ENCODE measurements at places on chromosomes 1 and 21.
A peak's percentile ranks its signal among the peaks of the same experiment; 100 is the strongest.

DNA sequence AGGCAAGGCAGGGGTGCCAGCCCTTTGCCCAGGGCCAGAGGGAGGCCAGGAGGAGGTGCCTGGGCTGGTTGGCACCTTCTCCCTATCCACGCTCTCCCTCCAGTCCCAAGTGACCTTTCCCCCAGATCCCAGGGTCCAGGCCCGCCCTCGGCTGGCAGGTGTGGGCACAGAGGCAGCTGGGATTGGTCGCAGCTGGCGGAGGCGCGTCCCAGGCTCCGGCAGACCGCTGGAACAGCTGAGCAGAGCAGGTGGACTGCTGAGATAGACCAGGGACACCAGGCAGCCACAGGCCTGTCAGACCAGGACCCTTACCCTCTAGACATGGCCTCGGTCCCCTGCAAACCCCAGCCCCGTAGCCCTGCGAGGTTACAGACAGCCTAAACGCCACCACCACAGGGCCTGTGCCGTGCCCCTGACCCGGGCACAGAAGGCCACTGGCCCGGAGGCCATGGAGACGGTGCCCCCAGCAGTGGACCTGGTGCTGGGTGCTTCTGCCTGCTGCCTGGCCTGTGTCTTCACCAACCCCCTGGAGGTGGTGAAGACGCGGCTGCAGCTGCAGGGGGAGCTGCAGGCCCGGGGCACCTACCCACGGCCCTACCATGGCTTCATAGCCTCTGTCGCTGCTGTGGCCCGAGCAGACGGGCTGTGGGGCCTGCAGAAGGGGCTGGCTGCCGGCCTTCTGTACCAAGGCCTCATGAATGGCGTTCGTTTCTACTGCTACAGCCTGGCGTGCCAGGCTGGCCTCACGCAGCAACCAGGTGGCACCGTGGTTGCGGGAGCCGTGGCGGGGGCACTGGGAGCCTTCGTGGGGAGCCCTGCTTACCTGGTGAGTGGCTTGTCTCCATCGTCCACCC, at the start of gene SLC25A34:
TSS of gene SLC25A34 (plus strand) at position 221 of the 854 bp plus-strand sequence. CDS start at position 449, 228 bp downstream.
- DNase-seq, result peak; percentile 97

GRCh38 chr1:11256299-11256698, 6.1 kb downstream of the MTOR start:
- DNase-seq, result no peak

DNA sequence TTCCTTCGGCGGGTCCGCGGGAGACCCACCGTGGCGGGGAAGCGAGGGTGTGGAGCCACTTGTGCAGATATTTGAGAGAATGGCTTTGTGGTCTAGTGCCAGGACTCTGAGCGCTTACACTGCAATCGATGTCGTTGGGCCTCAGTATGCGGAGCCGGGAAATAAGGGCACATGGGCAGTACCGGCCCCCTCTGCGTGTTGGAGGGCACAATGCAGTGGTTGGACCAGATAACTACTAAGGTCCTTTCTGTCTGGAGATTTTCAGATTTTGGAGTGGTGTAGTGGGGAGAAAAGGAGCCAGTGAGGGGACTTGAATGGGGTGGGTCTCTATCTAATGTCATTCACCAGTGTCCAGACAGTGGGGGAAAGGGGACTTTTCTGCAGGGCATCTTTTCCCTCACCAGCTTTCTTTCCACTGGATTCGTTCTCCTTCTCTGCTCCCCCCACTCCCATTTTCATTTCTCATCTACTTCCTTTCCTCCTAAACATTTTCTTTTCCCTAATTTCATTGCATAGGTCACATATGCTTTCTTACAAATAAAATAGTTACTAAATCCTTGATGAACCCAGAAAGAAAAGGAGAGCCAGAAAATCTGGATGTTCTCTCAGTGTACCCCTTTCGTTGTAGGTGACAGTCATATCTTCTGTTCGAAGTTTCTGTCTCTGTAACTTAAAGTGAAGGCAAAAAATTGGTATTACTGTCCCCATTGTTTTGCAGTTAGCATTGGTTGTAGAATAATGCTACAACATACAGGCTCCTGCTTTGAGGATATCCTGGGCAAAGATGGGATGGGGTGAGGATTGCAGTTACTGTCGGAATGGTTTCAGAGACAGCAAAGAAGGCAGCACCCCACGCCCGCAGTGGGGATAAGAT, 1.4 kb downstream of the ATF3 start:
- DNase-seq, result no peak

DNA sequence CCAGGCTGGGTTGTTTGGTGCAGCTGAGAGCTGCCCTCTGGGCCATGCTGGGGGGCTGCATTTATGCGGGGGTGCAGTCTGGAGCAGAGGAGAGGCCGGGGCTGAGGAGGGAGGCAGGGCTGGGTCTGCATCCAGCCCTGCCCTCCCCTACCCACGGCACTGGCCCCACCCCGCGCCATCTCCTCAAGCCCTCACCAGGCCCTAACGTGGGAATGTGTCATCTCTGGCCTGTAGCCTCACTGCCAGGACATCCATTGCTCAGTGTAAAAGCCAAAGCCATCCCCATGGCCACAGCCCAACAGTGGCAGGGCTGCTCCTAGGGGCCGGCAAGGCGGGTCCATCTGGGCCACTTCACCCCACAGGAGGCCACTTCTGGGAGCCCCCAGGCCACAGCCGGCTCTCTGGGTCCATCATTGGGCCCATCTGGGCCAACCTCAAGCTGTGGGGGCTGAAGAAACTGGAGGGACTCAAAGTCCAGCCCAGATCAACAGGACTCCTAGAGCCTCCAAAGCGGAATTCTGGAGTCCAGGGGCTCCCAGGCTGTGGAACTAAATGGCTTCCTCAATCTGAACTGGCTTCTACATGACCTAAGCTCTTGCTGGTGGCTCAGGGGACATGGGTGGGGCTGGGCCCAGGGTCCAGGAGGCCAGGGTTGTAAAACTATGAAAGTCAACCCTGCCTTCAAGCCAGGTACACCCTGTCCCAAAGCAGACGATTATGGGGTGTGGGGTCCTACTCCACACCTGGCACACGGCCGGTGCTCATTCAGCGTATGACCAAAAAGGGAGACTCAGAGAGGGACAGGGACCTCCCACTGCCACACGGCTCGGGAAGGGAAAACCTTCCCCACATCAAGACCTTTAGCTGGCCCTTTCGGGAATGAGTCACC, 32.6 kb downstream of the RUNX3 start:
- DNase-seq, result no peak

GRCh38 chr1:53693773-53694717, 44.9 kb downstream of the GLIS1 start:
- no peak for DNase-seq

DNA sequence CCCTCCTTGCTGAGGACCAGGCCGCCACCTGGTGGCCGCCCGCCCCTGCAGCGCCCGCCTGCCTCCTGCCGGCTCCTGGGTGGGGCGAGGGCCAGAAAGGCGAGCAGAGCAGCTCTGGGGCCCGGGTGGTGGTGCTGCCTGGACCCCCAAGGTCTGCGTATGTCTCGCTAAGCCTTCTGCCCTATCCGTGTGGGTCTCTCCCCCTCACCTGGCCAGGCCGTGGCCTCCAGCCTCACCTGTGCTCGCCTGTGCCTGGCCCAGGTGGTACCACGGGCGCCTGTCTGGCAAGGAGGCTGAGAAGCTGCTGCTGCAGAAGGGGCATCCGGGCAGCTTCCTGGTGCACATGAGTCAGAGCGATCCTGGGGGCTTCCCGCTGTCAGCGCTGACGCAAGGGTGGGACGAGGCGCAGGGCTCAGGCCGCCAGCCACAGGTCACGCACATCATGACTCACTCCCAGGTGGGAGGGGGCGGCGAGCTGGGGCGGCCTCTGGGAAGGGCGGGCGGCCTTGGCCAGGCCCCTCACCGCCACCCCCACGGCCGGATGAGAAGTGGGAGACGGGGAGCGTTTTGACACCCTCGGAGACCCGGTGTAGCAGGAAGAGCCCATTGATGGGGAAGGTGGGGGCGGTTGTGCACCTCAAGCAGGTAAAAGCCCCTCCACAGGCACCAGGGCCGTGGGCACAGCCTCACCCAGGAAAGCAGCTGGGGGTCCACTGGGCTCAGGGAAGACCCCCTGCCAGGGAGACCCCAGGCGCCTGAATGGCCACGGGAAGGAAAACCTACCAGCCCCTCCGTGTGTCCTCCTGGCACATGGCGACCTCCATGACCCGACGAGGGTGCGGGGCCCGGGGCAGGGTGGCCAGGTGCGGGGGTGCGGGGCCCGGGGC, 9.9 kb downstream of the RNF223 start:
- peak; percentile 61 for DNase-seq

- no peak for DNase-seq
Measured at GRCh38 chr1:99003581-99004253, 944 bp downstream of the PLPPR5 start.

DNA sequence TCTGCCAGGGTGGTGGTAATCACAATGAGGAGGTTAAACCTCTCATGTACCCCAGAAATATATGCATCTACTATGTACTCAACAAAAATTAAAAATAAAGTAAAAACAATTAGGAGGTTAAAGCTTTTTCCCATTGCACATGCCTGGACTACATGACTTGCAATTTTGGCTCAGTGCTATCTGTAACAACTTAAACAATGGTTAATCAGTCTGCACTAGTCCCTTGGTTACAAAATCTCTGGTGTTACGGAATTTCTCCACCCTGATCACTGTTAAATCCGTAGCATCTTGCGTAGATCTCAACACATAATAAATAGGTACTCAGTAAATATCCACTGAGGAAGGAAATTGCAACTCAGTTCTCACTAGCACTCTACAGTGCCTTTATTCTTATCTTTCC, 66.5 kb downstream of the SDCCAG8 start:
- DNase-seq, result no peak

DNA sequence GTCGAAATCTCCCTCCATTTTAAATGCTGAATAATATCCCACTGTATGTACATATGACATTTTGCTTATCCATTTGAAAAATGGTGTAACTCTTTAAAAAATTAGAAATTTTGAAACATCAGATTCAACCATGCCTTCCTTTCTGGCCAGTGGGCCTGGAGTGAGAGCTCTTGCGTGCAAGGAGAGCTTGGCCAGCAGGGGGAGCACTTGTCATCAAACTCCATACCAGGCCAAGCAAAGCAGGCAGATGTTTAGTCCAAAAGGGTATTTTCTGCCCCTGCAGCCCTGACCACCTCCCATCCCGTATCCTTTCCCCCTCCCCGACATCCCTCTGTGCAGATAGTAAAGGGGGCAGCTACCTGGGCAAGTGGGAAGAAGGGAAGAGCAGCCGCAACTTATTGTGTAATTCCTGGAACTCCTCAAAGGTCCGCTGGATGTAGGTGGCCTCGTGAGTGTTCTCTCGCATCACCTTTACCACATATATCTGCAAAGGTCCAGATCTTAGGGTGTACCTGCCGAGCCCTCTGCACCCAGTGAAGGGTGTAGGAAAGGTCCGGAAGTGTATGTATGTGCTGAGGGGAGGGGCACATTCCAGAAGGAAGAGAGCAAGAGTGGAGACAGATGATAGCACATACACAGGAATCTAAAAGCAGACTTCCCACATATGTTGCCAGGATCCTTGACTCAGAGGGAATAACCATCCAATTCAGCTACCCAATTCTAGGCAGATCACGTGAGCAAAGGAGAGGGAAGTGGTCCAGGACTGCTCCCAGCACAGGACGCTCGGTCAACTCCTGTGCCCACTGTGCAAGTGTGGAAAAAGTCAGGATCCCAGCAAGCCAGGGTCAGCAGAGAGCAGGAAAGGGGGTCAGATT, 19.9 kb upstream of the PPP1R15B start:
- peak; percentile 18 for DNase-seq

DNA sequence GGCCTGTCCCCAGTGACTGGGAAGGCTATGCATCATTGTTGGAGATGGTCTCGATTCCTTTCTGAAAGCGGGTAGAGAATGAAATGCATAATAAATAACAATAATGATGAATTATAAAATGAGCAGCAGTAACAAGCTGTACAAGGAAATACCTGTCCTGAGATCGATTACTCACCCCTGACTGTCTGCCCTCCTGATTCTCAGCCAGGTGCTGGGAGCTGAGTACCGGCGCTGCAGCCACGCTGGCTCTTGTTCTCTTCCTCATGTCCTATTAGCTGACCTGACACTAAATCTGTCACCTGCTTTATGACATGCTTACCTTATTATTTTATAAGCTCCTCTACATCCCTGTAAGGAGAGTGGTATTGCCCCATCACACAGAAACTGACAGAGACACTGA, 3.4 kb downstream of the AGPAT3 start:
- no peak for DNase-seq

DNA sequence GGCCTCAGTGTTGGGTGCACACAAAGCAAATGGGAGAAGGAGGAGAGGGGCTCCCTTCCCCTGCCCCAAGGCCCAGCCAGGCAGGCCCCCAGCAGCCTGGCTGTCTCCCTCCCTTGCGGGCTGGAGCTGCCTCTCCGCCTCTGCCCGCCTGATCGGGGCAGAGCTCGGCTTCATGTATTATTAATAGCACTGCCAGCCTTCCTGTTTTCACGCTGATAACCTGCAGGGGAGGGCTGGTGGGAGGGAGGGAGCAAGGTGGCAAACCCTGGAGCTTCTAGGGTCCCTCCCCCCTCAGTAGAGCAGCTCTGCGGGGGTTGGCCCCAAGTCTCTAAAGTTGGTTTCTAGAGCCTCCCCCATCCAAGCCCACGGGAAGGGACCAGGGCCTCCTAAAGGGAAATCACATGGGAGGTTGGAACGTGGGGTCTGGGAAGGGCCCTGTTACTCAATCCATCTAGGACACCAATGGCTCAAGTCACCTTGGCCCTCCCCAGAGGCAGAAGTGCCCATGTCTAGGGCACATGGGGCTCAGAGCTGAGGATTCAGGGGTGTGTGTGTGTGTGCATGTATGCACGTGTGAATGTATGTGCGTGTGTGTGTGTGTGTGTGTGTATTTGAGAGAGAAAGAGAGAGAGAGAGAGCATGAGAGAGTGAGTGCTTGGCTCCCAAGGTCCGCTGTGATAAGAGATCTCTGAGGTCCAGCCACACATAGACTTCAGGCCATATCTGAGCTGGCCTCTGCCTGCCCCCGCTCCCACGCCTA, 21.8 kb upstream of the POU3F1 start:
- DNase-seq, result no peak

- DNase-seq, result no peak
Measured at GRCh38 chr1:178121883-178122282, 28.0 kb downstream of the RASAL2 start.

GRCh38 chr1:6834366-6834765, 49.1 kb downstream of the CAMTA1 start:
- no peak for DNase-seq

- no peak for DNase-seq
Measured at GRCh38 chr1:155389826-155390225, 69.1 kb downstream of the RUSC1 start.

DNA sequence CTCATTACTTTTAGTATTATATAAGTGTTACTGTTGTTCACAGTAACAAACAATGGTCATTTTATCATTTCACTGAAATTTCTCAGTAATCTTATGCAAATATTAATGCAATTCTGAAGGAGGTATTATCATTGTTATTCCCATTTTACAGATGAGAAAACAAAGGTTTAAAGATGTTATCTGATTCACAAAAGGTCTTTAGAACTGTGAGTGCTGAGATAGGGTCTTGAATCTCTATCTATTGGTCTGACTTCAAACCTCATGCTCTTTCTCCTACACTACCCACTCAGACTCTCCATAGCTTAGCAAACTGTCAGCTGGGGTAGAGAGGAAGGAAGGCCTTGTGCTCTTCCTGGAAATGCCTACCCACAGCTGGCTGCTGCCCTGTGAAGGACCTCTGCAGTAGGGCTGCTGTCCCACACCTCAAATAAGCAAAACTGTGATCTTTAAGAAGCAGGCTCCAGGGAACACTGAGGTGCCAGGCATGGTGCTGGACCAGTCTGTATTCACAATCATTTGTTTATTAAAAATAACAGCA, 6.2 kb upstream of the OSCP1 start:
- no peak for DNase-seq

- no peak for DNase-seq
Measured at GRCh38 chr1:108590957-108591356, 31.1 kb downstream of the EEIG2 start.
